ENCODE measurements at places on chromosomes 16 and 17. TPM values are rescaled to one million over a fixed set of nuclear protein-coding genes. Genes with fewer than 3 reads are reported as not detected.

- no peak for DNase-seq
These were observed 27.7 kb upstream of the GFOD2 start for GRCh38 chr16:67746846-67747245.

DNA sequence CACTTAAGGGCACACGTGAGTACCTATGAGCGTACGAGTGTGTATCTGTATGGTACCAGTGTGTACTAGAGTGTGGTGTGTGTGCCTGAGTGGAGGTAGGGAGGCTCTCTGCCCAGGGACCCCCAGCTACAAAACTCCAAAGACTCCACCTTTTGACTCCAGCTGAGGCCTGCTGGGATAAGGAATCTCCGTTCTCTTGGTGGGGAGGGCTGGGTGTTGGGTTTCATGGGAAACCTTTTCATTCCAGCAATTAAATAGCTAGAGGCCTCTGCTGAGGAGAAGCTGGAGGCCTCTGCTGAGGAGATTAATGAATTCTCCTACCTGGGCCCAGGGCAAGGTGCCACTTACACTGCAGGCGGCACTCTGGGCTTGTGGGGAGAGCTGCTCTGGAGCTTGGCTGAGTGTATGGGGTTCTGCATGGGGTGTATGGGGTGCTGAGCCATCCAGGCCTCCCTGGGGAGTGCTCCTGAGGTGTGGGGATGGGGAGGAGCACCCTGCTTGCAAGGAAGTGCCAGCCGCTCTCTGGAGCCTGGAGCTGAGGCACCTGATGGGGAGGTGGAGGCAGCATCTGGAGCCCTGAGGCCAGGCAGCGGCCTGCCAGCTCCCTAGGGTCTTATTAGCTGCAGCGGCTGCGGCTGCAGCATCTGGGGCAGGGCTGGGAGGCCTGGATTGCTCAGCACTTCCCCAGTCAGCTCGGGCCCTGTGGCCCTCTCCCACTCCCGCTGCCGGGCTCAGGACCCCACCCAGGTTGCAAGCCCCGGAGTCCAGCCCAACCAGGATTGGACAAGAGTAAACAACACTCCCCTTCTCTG, 4.6 kb downstream of the ANKRD13B start:
- DNase-seq = no peak

TGFB1I1 gene
- 0.52 TPM for total RNA-seq

KLHL10 gene
- not detected for total RNA-seq

DNA sequence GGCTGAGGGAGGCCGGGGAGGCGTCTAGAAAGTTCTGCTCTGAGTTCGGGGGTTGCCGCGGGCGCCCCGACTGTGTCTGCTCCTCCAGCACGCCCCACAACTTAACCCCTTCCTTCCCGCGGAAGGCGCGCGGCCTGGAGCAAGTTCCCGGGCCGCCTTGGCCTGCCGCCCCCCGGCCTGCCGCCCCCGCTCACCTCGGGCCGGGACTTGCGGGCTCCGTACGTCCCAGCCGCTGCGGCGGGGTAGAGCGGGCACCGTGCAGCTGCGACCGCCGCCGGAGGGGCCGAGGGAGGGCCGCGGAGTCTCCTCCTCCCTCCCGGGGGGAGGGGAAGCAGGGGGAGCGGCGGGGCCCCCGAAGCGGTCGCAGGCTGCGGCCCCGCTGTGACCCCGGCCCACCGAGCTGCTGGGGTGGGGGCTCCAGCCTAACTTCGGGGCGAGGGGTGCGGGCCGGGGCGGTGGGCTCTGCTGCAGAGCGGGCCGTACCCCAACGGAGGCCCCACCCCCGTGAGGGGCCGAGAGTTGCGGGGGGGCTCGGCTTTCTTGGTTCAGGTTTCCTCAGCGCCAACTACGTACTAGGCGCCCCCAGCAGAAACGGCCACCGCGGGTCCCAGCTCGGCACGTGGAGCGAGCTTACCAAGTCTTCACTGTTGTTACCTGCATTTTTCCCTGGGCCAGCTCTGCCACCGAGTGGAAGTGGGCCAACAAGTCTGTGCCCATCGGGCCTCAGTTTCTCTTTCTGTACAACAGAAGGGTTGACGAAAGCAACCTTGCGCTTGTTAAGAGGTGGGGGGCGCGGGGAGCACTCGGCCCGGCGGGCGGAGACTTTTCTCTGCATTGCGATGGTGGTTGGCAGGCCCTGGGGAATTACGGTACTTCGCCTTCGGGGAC, at the start of gene CCDC102A:
TSS of gene CCDC102A (minus strand) at position 266 of the 888 bp plus-strand sequence. CDS start 7,394 bp downstream, outside the sequence.
- DNase-seq = no peak

GRCh38 chr17:50213026-50214022, 11.9 kb upstream of the COL1A1 start:
- peak; percentile 73 for DNase-seq

NPIPA8 gene
- total RNA-seq = 0.24 TPM

DNA sequence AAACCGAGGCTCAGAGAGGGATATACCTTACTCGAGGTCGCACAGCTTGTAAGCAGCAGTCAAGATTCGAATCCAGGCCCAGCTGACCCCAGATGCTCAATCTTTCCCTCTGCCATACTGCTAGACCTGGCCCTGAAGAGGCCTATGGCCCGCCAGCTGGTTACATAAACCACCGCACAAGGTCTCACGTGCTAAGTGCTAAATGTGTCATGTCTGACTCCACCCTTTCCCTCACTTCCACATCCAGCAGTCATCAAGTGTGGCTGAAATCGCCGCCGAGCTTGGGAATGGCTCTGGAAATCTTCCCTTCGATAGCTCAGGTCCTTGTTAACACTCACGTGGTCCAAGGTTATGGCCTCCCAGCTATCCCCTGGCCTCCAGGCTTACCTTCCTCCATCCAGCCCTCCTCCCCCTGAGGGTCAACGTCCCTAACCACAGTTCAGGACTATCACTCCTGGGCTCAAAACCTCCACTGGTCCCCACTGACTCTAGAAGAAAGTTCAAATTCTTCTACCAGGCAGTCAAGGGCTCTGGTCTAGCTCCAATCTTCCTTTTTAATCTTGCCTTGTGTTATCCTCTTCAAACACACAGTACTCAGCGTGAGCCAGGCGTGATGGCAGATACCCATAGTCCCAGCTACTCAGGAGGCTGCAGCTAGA, 3.5 kb downstream of the ZBTB4 start:
- DNase-seq = no peak

TNS4 gene
- 0.58 TPM for total RNA-seq

IL34 gene
- 1.4 TPM for total RNA-seq

DNA sequence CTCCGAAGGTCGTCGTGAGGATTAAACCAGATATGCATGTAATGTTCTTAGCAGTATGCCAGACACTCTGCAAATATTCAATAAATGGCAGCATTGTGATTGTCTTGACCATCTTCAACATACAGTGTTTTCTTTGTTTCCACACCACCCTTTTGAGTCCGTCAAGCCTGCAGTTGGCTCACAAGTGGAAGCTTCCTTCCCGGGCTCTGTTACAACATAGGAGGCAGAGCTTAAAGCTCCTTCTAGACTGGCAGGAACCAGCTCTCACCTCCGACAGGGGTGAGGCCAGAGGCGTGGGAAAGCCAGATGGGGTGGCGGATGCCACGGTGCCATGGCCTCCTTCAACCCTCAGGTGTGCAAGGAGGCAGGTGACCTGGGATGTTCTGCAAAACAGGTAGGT, 138.3 kb downstream of the FOXL1 start:
- no peak for DNase-seq

DNA sequence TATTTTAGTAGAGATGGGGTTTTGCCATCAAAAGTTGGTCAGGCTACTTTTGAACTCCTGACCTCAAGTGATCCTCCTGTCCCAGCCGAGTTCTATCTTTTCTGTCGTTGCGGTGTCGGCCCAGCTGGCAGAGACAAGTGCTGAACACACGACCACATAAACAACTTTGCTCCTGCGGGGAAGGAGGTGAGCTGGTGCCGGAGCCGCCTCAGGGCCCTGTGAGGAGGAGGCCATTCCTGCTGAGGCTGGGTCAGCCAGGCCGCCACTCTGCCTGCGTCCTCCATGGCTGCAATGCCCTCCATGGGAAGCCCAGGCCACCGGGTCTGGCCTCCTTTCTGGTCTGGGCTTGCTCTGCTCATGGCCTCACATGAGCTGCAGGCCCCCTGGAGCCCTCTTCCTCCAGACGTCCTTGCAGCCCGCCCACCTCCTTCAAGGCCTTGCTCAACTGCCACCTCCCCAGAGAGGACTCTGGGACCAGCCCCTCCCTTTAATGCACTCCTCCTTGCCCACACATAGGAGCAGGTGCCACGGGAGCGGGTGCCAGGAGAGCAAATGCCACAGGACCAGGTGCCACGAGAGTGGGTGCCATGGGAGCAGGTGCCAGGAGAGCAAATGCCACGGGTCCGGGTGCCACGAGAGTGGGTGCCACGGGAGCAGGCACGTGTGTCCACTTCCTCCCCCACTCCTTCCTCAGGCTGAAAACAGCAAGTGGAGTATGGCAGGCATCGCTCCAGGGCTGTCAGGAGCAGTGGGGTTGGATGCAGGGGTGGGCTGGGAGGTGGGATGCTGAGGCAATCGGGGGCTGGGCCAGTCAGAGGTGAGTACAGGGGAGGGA, 28.4 kb upstream of the CBFA2T3 start:
- no peak for DNase-seq

GRCh38 chr17:79985943-79986391, 49.7 kb downstream of the TBC1D16 start:
- no peak for DNase-seq

DNA sequence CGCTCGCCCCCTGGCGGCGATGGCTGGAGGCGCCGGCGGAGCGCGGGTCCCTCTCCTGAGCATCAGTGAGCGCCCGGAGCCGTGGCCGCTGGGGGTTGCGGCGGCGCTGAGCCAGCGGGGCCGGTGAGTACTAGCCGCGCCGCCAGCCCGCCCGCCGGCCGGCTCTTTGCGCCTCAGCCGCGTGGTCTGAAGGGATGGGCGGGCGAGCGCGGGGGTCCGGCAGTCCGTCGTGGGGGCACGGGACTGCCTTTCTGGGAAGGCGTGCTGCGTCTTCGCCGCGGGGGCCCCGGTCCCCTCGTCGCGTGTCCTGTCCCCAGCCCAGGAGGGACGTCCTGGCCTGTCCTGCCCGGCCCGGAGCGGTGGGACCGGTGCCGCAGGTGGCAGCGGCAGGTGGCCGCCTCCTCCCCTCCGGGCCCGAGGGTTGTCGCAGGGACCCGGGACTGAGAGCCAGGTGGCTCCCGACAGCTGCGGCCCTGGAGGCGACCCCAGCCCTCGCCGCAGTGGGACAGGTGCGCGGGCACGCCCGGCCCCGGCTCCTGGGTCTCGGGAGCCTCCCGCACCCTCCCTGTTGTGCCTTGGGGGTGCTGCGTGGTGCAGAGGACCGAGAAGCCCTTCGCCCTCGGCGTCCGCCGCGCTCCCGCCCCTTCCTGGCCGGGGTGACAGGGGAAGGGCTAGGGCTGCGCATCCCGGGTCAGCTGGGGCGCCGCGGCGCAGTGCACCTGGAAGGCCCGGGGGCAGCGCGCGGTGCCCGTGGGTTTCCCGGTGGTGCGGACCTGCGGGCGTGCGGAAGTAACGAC, at the start of gene SPECC1:
TSS of gene SPECC1 (plus strand) at position 58 of the 797 bp plus-strand sequence. CDS start 87,293 bp downstream, outside the sequence.
- DNase-seq = peak; percentile 62

DNA sequence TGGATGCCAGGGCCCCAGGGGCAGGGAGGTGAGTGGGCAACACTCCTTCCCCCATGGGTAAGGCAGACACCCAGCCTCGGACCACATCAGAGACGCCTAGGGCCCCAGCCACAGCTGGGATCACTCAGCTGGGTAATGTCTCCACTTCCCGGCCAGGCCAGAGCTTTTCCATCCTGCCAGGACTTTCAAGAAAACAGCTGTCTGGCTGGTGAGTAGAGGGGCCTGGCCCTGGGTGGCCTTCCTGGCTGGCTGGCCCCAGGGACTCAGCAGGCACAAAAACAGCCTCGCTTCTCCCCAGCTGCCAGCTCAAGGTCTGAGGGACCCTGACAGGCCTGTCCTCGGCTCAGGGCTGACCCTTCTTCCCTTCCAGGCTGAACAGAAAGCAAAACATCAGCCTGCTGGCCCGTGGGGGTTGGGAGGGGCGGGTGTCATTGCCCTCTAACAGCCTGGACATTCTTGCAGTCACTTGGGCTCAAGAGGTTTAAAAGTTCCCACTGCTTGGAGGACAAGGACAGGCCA, 45.3 kb upstream of the JPH3 start:
- no peak for DNase-seq

GAS7 gene
- 6.9 TPM for total RNA-seq

MYO1D gene
- total RNA-seq = 13.2 TPM

OR1A1 gene
- not detected for total RNA-seq

DNA sequence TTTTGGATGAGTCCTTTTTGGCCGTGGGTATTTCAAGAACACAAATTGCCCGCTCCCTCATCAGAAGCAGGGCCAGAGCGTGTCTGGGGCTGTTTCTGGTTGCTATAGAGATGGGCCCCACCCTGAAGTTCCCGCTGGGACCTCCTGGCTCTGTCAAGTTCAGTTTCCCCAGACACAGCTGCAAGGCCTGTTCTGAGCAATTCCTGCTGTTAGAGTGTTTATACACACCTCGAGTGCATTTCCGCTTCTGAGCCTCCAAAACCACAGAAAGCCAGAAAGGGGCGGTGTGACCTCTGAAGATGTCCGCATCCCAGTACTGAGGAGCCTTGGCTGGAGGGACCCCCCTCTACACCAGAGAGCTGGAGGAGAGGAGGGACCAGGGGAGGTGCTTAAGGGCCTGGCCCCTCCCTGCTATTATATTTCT, 9.3 kb upstream of the WBP2 start:
- DNase-seq = no peak

TBC1D3G gene
- not detected for total RNA-seq

DNA sequence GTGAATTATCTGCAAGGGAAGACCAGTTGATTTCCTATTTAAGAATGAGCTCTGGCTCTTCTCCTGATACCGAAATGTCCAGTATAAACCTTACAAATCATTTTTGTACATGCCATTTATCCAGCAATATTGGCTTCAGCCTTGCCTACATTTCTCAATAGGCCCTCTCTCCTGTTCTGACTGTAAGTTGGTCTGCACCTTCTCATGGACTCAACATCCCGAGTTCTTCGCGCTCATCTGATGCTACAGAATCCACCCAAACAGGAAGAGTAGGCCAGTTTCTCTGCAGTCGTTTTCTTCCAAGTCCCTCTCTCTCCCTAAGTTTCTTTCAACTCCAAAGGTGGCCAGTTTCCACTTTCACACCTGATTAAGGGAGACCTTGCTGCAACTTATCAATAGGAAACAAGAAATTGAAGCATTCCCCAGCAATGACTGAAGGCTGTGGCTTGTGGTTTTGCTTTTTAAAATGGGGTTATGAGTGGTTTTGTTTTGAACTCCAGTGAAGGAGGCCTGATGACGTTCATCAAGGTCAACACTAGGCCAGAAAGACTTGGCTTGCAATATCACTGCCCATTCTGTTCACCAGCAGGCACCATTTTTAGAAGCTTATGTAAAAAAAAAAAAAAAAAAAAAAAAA, 383.0 kb downstream of the MAF start:
- DNase-seq = no peak

DNA sequence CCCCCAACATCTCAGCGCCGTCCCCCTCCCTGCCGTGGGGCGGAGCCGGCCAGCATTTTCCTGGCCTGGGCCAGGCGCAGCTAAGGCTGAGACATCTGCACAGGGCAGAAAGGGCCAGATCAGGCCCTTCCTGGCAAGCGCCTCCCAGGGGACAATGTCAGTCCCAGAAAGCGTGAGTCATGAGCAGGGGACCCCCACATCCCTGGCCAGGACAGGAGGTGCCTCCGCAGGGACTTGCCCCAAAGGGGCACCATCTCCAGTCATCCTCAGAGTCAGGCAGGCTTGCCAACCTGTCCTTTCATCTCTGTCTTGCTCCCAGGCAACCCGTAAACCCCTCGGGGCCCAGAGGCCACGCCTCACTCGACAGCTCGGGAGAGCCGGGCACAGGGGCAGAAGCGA, 43.2 kb downstream of the SOCS1 start:
- no peak for DNase-seq
